Activated naive CD4-positive, alpha-beta T cell treated with anti-CD3 and anti-CD28 coated beads for 36 hours (primary cell): ENCODE measurements at places on chromosomes 7 and 10.

GRCh38 chr7:33854178-33854577, 51.2 kb upstream of the BMPER start:
- no peak for DNase-seq

DNA sequence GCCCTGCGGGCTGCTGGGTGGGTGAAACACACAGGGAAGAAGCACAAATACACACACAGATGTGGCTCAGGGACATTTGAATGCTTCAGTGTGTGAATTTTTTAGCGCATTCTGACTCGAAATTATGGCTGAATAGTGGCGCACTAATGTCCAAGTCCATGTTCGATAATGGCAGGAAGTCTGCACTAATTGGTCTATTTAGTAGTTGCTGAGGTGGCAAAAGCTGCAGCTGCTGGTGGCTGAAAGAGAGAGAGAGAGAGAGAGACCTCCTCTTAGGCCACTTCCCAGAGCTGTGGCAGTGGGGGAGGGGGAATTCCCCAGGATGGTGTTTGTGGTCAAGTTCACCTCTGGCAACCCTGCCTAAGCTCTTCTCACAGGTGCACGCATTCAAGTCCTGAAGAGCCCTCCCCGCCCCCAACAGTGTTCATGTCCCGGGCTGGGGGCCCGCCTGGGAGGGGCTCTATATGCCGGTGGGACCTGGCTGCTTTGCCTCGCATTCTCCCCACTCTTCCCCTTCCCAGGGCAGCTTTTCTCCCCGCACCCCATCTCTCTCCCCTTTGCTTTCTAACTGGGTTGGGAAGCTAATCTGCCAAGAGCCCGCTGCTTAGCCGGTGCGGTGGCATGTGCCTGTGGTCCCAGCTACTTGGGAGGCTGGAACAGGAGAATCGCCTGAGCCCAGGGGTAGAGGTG, 6.0 kb upstream of the MNX1 start:
- DNase-seq = peak; percentile 77

DNA sequence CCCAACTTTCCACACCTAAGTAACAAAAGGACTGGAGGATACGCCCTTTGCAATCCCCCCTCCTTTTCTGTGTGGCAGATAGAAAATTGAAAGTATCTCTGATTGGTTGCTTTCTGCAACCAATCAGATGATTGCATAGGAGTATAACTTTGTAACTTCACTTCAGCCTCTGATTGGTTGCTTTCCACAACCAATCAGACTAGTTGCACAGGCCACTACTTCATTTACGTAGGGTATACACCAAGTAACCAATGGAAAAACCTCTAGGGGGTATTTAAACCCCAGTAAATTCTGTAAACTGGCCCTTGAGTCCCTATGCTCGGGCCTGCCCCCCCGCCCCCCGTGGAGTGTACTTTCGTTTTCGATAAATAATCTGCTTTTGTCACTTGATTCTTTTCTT, 1080.4 kb downstream of the CNTNAP2 start:
- no peak for DNase-seq

DNA sequence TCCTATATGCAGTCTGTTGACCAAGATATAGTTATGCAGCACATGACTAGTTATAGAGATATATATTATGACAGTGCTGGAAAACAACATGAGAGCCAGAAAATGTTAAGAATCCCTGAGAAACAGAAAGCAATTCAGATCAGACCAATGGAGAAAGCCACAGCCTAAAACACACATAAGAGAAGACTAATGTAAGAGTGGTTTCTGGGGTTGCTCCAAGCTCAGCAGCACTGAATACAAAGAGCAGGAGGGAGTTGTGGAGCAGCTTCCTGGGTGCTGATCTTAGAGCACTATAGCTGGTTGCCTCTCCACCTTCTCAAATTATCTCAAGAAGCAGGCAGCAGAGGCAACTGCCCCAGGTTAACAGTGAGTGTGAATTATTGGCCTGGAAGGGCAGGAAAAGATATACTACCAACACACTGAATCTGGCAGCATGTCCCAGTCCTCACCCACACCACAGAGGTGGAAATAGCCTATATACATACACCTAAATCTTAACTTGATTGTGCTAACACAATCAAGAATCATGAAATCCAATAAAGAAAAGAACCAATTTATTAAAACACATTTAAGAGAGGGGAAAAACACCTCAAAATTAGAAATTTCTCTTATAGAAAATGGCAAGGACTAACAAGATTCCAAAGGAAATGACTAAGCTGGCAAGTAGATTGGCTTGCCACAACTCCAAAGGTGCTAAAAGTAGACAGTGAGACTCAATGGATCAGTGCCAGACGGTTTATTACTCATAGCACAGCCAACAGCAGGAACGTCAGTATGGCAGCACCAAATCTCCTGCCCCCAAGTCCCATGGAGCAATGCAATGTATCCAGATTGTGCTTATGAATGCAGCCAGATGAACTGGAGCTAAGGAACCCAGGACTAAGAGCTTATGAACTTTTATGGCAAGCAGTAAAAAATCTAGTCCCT, 5.1 kb downstream of the PTTG1IP2 start:
- DNase-seq = no peak

DNA sequence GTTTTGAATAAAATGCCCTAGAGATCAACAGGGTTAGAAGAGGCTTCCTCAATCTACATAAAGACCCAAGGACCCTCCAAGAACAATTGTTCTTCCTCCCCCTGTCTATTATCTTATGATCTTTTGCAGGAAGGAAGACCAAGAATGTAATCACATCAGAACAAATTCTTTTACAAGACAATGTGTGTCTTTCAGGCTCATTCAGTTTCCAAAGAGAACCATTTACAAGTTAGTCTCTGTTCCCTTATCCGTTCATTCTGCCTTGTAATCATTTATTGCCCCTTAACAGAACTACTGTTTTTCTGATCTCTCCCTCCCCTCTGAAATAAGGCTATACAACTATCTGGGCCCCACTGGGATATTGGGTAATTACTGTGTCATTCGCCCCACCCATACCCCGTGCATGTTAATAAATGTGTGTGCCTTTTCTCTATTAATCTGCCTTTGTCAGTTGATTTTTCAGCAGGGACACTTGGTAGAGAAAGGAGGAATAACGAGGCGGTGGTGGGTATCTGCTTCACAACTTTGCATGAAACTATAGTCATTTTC, 5.7 kb upstream of the MKRN1 start:
- no peak for DNase-seq

DNA sequence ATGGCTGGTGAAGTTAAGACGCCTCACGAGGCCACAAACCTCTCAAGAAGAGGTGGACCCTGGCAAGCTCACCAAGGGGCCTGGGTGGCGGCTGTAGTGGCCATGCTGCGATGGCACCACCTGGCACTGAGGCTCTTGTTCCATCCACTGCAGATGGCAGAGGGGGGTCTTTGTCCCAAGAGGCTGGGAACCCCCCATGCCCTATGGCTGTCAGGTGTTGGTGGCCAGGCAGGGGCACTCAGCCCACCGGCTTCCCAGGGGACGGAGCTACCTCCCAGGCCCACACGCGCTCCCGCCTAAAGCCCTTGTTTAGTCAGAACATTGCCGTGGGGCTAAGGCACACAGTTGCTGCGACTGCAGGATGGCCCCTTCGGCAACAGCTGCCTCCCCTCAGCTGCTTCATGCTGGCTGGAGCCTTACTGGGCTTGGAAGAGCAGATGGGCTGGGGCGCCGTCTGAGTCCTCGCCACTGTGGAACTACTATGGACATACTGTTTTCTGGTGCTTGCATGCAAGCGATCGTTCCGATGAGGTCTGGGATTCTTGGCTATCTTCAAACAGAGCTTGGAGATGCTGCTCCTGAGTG, 46.8 kb downstream of the DPYSL4 start:
- no peak for DNase-seq

DNA sequence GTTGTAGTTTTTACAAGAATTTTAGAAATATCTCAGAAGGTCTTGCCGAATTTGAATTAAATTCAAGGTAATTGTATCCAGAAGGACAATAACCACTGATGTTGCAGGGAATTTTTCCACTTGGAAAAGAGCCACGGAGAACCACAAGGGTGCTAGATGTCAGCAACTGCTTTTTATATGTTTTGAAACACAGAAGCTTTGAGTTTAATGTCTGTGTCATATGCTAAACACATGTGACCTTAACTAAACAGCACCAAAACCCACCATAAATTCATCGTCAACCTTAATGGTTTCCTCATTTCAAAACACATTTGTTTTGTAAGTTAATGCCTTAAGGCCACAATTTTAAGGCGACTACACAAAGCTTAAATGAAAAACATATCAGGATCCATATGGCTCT, 106.9 kb downstream of the COL28A1 start:
- no peak for DNase-seq

GRCh38 chr7:41536122-41536872, 166.6 kb downstream of the INHBA start:
- DNase-seq = no peak

GRCh38 chr10:6059506-6059905, 2.7 kb downstream of the IL2RA start:
- DNase-seq = peak; percentile 4

DNA sequence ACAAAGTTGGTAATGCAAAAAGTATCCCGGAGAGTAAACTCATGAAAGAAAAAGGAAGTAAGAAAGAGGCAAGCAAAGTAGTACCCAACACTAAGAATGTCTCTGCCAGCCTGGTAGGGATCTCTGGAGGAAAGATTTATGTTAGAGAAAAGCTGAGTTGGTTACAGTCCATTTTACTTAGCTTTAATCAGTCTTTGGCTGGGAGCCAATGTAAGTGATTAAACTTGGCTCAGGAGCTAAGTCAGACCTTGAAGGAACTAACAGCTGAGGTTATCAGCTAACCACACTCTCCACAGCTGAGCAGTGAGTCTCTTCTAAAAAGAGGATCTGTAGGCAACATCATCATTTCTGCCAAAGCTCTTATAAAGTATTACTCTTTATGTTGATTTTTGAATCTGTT, 148.0 kb downstream of the ANKRD7 start:
- no peak for DNase-seq

- no peak for DNase-seq
These were observed 80.6 kb downstream of the ABCB5 start for GRCh38 chr7:20696002-20696605.

GRCh38 chr10:102085336-102085735, 20.2 kb downstream of the HPS6 start:
- no peak for DNase-seq

DNA sequence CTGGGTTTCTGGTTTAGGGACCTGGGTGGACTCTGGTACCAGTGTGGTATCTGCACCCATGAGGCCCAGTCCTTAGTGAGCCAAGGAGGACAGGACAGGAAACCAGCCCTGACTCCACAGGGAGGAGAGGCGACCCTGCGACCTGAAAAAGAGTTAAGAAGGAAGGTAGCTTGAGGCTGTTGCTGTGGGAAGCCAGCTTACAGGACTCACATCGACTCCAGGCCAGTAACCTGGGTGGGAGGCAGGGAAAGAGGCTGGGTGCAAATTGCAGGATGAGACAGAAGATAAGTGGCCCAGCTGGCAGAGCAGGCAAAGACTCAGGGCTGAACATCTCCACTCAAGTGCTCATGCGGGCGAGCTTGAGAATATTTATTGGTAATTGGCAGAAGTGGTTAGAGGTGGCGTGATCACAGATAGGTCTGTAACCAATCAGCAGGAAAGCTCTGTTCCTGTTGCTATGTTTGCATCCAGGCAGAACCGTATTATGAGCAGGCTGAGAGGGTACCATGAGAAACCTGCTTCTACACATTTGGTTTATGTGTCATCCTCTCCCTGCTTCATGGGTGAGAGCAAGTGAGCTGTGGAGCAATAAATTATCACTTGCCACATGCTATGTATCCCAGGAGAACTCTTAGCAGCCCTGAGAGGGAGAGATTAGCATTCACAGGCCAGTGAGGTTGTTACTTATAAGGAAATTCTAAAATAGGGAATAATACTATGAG, 11.0 kb downstream of the TLL2 start:
- DNase-seq = no peak

GRCh38 chr10:114862456-114862855, 40.9 kb downstream of the FHIP2A start:
- no peak for DNase-seq

GRCh38 chr10:112335111-112335867, 38.6 kb upstream of the ACSL5 start:
- DNase-seq = no peak
